ENCODE measurements at places on chromosomes 11 and 22.

GRCh38 chr11:44300844-44301563, 8.9 kb downstream of the ALX4 start:
- no peak for DNase-seq

- no peak for DNase-seq
Measured at GRCh38 chr11:67178421-67178820, 59.4 kb downstream of the KDM2A start.

- no peak for DNase-seq
Measured at GRCh38 chr11:97895572-97895971, 1125.2 kb upstream of the CNTN5 start.

DNA sequence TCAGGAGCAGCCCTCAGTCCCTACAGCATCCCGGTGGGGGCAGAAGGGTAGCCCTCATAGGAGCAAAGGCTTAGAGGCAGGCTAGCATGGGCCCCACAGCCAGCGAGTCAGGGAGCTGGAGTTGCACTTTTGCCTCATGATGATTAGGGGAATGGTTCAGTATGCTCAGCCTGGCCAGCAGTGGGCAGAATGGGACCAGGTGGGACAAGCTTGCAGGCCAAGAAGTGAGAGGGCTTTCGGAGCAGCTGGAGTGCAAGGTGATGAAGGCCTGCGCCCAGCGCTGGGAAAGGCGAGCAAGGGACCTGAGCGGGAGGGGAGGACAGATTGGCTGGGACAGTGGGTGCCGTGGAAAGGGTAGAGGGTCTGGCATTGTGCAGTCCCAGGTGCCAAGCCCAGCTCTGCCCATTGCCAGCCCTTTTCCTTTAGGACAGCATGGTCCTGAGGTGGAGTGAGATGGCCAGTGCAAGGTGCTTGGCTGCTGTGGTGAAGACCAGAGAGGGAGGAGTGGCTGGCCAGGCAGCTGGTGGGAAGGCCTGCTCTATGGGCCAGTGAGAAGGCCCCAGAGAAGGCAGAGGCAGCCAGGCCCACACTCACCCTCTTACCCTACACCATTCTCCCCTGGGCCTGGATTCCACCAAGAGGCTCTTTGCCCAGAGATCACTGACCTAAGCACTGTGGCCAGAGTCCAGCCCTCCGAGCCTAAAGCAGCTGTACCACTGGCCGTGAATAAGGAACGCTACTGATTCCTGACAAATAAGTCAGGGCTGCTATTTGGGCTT, 47.9 kb upstream of the SUSD2 start:
- DNase-seq: no peak

DNA sequence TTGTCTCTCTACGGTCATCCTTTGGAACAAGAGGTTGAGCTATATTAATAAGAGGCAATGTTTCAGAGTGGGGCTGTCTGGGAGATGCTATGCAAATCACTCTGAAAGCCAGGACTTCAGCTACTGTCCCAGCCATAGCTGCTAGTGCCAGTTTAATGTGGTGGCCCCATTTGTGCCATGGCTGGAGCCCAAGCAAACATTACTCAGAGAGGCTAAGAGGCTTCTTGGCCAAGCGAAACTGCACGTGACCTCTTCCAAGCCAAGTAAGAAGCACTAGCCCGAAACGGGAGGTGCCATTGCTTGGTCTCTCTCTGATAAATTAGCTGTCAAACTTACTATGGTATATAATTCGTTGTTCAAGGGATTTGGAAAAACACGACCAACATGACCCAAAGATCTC, 50.4 kb upstream of the TBCEL start:
- no peak for DNase-seq

- peak; percentile 53 for DNase-seq
Measured at GRCh38 chr11:111777094-111778046, 11.2 kb upstream of the PPP2R1B start.

- DNase-seq: no peak
Measured at GRCh38 chr11:9761441-9761945, 97.6 kb downstream of the SWAP70 start.

DNA sequence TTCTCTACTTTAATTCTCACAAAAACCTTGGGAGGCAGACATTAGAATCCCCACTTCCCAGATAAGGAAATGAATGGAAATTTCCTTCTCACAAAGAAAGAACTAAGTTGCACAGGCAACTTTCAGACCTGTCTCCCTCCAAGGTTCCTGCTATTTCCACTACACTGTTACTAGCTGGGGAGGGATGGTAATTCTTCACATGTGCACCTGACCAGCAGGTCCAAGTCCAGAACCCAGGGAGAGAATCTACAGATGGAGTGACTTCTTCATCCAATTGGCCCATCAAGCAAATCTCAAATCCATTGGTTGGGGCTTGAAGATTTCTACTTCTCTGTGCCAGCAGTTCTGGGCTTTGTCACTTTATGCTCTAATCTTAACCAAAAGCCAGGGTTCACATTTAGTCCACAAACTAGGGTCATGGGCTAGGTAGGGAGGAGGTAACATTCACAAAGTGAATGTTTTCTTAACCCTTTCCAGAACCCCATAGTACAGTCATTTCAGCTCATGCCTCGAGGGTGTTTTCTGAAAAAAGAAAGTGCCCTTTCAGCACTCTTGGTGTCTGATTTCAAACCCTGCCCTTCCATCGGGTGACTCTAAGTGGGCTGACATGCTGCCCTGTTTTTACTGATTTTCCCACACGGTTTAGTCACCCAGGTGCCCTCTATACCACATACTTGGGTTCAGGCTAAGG, 2.7 kb downstream of the POU2AF1 start:
- no peak for DNase-seq

DNA sequence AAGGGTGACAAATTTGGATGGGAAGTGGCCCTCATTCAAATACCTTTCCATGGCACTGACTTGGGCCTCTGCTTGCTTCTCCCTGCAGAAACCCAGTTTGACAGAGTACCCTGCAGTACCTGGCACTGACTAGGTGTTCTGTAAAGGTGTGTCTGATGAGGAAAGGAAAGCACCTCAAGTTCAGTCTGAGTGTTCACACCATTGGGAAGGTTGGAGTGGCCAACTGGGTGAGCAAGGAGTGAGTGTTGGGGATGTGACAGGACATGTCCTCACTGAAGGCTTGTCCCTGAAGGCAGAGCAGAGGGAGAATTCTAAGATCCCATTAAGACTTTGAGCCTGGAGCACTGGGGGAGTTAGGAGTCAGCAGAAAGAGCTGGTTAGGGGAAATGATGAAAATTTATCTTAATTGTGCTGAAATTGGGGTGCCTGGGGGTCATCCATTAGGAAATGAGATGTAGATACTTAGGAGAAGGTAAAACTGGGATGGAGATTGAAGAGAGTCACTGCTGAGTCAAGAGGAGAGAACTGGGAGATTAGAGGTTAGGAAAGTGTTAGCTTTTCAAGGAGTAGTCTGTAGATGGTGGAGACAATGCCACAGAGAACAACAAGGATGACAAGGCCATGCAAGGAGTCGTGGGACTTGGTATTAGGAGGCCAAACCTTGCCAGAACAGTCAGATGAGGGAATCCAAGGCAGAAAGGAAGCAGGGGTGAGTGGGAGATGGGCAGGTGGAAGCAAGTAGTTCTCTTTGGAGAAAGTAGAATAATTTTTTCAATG, 6.1 kb downstream of the SREBF2 start:
- no peak for DNase-seq

- DNase-seq: no peak
Measured at GRCh38 chr22:50253046-50253915, 2.2 kb upstream of the HDAC10 start.

DNA sequence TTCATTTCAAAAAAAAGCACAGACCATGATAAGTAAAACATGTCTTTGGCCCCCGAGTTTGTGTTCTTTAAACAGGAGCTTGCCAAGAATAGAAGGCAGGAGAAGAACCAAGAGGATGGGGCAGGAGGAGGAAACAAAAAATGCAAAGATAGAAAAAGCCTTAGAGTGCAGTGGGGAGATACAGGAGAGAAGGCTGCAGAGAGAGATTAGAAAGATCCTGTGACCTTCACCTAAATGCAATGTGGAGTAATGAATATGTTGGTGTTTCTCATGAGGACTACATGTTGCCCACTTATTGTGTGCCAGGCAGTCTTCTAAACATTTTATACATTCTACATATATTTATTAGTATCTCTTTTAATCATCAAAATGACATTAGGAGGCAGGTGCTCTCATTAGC, 2.3 kb upstream of the APLNR start:
- DNase-seq: no peak

- no peak for DNase-seq
Measured at GRCh38 chr11:17471501-17471900, 5.1 kb downstream of the ABCC8 start.

DNA sequence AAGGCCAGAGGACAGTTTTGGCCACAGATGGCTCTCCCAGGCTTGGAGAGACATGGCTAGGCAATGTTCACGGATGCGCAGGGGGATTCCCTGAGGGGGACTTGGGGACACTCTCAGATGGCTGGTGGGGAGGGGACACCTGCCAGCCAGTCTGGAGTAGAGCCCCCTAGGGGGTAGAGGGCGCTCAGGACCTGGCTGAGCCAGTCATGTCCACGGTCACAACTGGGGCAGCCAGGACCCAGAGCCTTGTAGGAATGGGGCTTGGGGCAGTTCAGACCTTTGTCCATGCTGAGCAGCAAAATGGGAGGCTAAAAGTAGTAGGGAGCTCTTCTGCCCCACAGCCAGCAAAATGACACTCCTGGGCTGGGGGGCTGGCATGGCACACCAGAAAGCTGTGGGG, 1.7 kb downstream of the CSDC2 start:
- no peak for DNase-seq

GRCh38 chr11:68891351-68891948, 12.2 kb downstream of the MRPL21 start:
- no peak for DNase-seq

DNA sequence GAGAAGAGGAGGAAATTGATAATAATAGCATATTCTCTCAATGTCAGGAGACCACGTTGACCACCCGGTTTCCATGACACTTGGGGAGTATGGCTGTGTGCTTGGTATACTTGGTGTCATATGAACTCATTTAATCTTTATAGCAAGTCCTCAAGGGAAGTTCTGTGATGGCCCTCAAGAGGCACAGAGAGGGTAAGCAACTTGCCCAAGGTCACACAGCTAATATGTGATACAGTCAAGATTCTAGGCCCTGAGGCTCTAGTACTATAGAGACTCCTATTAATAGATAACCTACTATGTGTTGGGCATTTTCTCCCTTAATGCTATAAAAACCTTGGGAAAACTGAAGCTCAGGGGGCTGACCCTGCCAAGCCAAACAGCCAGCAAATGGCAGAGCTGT, 10.6 kb upstream of the CACNG2 start:
- DNase-seq: no peak

GRCh38 chr11:119179983-119180382, 5.3 kb upstream of the NHERF4 start:
- no peak for DNase-seq

GRCh38 chr11:88164806-88165585, 10.2 kb downstream of the RAB38 start:
- DNase-seq: no peak

DNA sequence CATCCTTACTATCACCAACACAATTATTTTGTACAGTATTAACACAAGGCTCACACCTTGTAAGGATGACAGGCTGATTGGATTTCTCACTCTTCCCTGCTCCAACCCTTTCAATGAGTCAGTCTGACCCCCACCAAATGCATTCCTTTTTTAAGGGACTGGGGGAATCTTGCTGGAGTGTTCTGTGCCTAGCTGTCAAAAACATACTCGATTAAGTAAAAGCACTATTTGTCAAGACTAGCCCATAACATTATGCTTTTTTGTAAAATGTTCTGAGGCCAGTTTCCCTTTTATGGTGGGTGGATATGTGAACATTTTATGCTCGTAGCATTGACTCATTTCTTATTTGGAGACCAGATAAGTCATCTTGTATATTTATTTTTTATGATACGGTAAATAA, 87.2 kb downstream of the PDHX start:
- no peak for DNase-seq

DNA sequence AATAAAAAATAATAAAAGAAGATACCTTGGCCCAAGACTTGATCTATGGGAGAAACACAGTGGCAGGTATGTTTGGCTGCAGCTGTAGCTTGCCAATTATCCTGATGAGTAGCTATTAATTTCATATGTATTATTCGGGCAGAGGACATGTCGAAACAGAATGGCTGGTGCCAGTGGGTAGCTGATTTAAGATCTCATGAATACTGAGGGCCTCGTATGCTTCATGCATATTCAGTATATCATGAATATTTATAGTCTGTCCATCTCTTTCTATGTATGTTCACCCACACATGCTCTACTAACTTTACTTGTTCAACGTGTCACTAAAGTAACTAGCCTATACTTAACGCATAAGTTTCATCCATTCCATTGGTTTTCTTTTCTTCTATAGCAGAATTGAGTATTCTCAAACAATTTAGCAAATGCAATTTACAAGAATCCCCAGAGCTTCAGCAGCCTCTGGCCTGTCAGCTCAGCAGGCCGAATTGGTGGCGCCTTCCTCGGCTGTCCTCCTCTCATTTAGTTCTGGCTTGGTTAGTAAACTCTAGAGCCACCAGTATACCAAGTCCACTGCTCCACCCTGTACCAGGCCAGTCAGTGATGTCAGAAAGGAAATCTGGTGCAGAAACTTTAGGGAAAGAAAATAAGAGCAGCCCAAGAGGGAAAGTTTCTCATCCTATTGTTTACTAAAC, 17.9 kb downstream of the ART5 start:
- DNase-seq: no peak

GRCh38 chr11:1387961-1388762, 1.6 kb upstream of the BRSK2 start:
- DNase-seq: no peak

DNA sequence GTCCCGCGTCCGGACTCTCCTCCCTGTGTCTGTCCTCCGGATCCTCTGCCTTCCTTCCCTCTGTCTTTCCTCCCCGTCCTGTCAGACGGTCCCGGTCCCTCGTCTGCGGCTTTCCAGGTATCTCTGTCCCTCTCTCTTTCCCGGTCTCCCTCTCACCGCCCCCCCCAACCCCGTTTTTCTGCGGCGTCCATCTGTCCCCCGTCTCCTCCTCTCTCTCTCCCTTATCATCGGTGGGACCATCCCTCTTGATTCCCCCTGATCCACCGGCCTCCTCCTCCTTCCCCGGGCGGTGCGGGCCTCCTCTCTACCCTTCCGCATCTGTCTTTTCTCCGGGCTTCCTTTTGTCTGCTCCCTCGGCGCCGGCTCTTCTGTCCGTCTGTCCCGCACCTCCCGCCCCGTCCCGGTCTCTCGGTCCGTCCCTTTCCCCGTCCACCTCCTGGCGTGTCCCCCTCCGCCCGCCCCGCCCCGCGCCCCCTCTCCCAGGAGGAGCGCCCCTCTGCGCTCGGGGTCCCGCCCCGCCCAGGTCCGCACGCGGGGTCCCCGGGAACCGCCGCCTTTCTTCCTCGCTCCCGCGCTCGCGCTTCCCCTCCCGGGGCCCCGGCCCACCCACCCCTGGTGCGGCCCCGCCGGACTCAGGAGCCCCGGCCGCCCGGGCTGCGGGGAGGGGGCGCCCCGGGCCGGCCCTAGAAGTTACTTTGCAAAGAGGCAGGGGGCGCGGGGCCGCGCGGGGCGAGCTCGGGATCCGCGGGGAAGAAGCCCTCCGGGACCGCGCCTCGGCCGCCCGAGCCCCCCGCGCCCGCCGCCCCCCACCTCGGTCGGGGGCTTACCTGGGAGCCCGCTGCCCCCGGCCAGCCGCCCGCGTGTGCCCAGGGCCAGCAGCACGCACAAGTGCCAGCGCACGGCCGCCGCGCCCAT, 568 bp downstream of the SCUBE1 start:
- DNase-seq: no peak
